ENCODE measurements at places on chromosomes 6 and 20.

DNA sequence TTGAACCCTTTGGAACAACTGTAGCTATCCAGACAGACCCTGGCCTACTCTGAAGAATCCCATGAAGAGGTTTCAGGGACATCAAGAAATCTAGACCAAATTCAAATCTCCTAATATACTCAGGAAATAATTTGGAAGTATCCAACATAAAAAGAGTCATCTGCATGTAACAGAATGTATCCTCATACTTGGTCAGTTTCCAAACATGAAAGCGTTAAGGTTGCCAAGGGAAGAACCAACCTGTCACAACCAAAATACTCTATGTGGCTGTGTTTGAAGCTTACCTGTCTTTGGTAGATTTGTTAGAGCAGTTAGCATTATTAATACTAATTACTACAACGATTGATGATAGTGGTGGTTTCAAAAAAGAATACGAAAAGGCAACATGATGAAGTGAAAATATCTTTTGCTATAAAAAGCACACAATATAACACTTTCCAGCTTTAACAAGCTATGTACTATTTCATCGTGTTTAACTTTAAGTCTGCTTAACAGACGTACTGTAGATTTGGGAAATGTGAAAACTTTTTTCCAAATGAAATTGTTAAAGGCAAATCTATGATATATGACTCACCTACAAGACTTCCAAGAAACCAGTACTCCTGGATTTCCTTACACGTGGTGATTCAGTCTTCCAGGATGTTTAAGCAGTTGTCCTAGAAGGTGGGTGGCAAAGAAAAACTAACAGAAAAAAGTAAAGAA lies 46.6 kb upstream of the ENPP1 start:
- DNase-seq, result no peak

DNA sequence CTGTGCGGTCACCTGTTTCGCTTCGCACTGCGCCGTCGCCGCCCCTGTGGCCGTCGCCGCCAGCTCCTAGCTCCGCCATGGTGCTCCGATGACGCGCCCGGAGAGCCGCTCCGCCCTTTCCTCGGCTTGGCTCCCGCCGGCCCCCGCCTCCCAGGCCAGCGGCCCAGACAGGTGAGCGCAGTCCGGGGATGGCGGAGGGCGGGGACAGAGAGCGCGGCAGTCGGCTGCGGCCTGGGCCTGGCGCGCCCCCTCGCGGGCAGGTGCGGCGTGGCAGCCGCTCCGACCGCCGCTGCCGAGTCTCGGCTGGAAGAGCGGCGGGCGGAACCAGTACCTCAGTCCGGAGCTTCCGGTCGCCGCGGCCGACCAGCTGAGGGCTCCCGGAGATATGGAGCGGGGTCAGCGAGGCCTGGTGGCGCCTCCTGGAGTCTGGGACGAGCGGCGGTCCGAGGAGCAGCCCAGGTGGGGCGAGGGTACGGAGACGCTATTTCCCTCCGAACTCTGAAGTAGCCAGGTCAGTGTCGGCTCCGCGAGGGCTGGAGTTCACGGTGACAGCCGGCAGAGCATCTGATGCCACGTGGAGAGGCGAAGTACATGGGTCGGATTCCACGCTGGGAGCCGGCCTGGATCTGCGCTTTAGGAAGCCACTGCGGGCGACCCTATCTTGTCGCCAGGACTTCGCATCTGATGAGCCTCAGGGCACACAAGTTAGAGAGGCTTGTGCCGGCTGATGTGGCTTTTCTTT lies at the start of gene MAP7:
MAP7 (minus strand) TSS at position 93 of the 742 bp plus-strand sequence; CDS start at position 79, 14 bp downstream.
- DNase-seq, result no peak

- peak; percentile 5 for DNase-seq
These were observed 35.9 kb downstream of the ANKRD60 start for GRCh38 chr20:58192567-58192966.

GRCh38 chr20:30505566-30505965 lies 751.9 kb upstream of the DEFB115 start:
- DNase-seq, result no peak

- no peak for DNase-seq
These were observed 69.3 kb downstream of the IBTK start for GRCh38 chr6:82178077-82178758.

DNA sequence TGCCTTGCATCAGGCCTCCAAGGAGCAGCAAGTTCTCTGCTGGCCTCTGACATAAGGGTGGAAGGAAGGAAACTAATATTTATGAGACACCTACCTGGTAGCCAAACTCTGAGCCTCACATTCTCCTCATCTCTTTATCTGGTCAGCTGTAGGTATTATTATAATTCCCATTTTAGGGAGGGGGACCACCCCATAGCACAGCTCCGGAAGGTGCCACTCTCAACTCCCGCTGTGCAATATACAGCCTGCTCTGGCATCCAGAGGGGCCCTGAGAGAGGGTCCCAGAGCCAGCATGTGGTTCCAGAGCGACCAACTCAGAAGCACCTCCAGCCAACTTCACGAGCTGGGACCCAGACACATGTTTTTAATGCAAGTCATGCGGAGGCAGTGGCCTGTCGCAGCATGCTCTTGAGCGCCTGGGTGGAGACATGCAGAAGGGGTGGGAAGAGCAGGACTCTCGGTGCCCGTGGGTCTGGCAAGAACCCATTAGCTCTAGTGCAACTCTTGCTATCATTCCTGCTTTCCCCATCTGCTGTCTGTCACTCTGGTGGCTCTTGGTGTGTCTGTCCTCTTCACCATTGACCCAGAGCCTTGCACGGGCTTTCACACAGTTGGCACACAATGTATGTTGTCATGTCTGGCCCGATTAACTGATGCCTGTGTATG lies 15.0 kb upstream of the MYMX start:
- no peak for DNase-seq

- DNase-seq, result no peak
These were observed 15.2 kb downstream of the APMAP start for GRCh38 chr20:24977336-24977735.

- no peak for DNase-seq
These were observed 126.0 kb downstream of the RNASET2 start for GRCh38 chr6:166830185-166830890.

DNA sequence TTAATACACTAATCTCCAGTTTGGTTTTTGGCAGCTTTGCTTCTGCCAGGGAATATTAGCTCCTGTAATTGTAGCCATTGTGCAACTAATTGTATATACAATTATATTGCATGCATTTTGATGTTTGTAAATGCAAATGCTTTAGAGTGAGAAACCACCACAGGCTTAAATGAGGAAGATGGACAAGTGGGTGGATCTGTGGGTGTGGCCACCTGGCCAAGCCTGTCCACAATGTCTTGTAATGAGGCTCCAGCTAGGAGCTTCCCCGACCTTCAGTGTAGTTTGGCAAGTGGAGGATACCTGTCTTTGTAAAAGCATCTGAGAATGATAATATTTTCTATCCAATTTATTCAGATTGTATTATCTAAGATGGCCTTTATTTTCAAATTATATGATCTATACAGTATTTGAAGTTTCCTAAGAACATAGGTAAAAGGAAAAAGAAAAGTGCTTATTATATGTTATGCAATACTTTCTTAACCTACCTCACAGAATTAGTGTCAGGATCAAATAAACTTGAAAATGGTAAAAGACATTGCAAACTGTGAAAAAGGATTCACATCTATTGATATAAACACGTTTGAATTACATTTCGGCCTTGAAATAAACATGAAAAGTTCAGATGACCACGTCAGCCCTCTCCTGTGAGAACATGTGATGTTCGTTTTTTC lies 49.3 kb upstream of the ARID1B start:
- no peak for DNase-seq
